ENCODE measurements at places on chromosomes 6 and 20. TPM values are rescaled to one million over a fixed set of nuclear protein-coding genes. Genes with fewer than 3 reads are reported as not detected.

- H3K27ac ChIP-seq: no peak overlapping the region
- no peaks in the 10 kb centered on the region for H3K36me3 ChIP-seq
- no peak for DNase-seq
- no peaks in the 10 kb centered on the region for H3K4me1 ChIP-seq
- no peak overlapping the region for H3K4me3 ChIP-seq
- H3K27me3 ChIP-seq: no peaks in the 10 kb centered on the region
These were observed 19.1 kb upstream of the PRDM1 start for GRCh38 chr6:106066989-106067388.

GRCh38 chr6:13662651-13663334 lies 47.7 kb downstream of the NOL7 start:
- no peaks in the 10 kb centered on the region for H3K4me1 ChIP-seq
- H3K27me3 ChIP-seq: no peaks in the 10 kb centered on the region
- no peak overlapping the region for H3K4me3 ChIP-seq

PRDM13 gene
- 0.15 TPM for total RNA-seq

DEFB118 gene
- not detected for total RNA-seq

DNA sequence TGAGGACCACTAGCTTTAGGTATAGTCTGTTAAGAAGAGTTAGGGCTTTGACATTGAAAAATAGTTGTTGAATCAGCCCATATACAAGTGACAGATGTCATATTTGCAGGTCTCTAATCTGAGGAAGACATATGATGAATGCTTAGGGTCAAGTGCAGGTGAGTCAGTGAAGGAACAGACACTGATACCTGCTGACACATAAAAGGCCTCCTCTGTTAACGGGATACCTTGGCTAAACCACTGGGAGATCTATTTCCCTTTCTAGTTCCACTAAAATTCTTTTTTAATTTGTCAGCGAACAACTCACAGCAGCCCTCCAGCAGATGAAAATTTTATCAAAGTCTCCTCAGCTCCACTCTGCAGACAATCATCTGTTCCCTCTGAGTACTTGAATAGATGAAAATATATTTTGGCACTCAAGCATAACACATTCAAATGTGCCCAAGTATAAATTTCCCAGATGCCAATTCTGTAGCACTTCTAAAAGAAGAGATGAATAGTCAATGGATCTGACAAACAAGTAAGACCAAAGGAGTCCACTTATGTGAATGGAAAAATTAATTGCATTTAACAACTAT lies 154.0 kb downstream of the KIF16B start:
- no peaks in the 10 kb centered on the region for H3K27me3 ChIP-seq
- H3K27ac ChIP-seq: no peak overlapping the region
- DNase-seq: no peak
- no peaks in the 10 kb centered on the region for H3K4me1 ChIP-seq
- peaks cover 17% of the 10 kb centered on the region for H3K36me3 ChIP-seq
- no peak overlapping the region for H3K4me3 ChIP-seq

GRCh38 chr6:118495485-118496280 lies 52.4 kb upstream of the PLN start:
- no peak for DNase-seq
- H3K27me3 ChIP-seq: no peaks in the 10 kb centered on the region
- H3K27ac ChIP-seq: no peak overlapping the region
- no peak overlapping the region for H3K4me3 ChIP-seq
- peaks cover 9% of the 10 kb centered on the region for H3K36me3 ChIP-seq

DNA sequence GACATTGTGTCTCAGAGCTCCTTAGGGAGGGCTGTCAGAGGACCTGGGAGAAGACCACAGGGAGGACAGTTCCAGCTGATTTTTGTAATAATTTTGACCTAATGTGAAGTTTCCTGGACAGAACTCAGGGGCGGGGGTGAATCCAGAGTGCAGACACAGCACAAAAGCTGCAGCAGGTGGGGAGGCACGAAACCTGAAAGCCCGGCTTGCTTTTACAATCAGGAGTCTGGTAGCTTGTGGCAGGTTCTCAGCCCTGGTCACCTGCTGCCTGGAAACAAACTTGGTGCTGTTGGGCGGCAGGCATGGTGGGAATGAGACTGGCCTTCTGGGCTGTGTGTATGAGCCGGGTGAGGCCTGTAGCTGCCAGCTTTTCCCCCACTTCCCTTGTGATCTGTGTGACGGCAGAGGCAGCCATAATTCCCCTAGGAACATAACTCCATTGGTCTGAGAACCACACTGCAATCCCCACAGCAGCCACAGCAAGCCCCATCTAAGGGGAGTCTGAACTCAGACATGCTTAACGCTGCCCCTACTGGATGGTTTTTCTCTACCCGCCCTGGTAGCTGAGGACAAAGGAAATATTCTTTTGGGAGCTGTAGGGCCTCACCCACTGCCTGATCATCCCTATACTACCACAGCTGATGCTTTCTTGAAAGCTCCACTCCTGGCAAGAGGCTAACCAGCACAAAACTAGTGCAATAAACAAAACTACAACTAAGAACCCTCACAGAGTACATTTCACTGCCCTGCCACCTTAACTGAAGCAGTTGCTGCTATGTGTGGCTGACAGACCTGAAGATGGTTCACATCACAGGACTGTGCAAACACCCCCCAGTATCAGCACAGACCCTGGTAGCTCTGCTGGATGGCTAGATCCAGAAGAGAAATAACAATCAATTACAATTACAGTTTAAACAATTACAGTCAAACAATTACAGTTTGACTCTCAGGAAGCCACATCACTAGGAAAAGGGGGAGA lies 1055.1 kb upstream of the GJE1 start:
- H3K36me3 ChIP-seq: peaks cover 15% of the 10 kb centered on the region
- H3K4me1 ChIP-seq: no peaks in the 10 kb centered on the region
- H3K27ac ChIP-seq: no peak overlapping the region
- H3K27me3 ChIP-seq: no peaks in the 10 kb centered on the region
- no peak overlapping the region for H3K4me3 ChIP-seq

DNA sequence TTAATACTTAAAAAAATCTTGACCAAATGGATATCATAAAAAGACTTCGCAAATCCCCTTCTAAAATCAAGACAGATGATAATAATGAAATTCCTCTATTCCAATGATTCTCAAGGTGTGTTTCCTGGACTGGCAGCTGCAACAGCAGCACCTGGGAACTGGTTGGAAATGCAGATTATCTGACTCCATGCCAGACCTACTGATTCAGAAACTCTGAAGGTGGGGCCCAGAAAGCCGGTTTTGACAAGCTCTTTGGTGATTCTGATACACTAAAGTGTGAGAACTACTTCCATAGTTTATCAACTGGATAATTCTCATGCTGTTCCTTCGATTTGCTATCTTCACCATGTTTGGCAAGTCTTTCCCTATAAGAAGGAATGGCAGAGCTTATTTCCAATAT lies 252.1 kb downstream of the COL12A1 start:
- no peak for DNase-seq
- H3K36me3 ChIP-seq: peaks cover 2% of the 10 kb centered on the region
- no peaks in the 10 kb centered on the region for H3K4me1 ChIP-seq
- no peak overlapping the region for H3K4me3 ChIP-seq

GSTA3 gene
- total RNA-seq: not detected

ANKRD6 gene
- total RNA-seq: 5.4 TPM

POU3F2 gene
- total RNA-seq: 0.15 TPM

DNA sequence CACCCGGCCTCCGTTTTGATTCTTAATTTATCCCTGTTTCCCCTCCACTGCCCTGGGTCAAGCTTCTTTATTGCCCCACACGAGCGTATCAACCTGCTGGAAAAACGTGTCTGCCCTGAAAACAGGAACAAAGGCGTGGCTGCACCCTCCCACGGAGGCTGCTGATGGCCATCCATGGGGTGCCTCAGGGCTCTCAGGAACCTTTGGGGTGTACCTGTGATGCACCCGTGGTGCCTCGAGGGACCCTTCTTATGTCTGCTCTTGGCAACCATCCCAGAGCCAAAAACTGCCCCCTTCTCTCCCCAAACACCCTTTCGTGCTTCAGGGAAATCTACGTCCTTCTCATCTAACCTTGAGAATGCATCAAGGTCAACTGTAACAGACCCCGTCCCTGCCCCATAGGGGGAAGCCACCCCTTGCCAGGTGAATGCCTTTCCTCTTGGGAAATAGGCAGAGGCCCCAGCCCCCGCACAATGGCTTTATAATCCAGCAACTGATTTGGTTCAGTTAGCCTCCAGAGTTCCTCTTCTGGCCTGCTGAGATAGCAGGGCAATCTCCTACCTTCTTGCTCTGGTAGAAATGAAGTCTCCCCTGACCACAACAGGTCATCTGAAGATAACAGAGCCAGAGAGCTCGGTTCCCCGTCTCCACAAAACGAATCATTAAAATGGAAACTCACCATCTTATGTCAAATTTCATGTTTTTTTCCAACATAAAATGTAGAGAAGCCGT lies 29.4 kb downstream of the PSMG4 start:
- no peaks in the 10 kb centered on the region for H3K27me3 ChIP-seq
- no peak overlapping the region for H3K4me3 ChIP-seq
- DNase-seq: no peak
- peaks cover 23% of the 10 kb centered on the region for H3K36me3 ChIP-seq
- H3K27ac ChIP-seq: no peak overlapping the region
